ENCODE measurements at places on chromosomes 1 and 21.

DNA sequence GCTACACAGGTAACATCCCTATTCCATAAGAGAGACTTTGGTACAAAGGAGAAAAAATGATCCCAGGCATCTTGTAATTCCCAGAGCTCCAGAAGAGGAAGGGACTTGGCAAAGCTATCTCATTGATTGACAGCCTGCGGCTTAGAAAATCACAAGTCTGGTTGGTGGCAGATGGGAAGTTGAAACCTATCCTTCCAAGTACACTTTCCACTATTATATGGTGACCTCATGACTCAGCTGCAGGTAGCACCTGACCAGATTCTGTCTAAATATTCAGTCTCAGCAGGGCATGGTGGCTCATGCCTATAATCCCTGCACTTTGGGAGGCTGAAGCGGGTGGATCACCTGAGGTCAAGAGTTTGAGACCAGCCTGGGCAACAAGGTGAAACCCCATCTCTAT, 89.9 kb downstream of the TIAM1 start:
- no peak for DNase-seq

- no peak for DNase-seq
These were observed at the start of gene TNN for GRCh38 chr1:175067362-175068106. Gene TNN (plus strand): TSS chr1:175067833. CDS start chr1:175077419, 9,586 bp downstream.

- no peak for DNase-seq
These were observed 20.9 kb downstream of the SLC26A9 start for GRCh38 chr1:205922314-205922713.

- DNase-seq = no peak
These were observed 158.0 kb upstream of the CACYBP start for GRCh38 chr1:174841747-174842146.

- DNase-seq = no peak
These were observed 97.5 kb downstream of the DISC1 start for GRCh38 chr1:231724041-231724440.

DNA sequence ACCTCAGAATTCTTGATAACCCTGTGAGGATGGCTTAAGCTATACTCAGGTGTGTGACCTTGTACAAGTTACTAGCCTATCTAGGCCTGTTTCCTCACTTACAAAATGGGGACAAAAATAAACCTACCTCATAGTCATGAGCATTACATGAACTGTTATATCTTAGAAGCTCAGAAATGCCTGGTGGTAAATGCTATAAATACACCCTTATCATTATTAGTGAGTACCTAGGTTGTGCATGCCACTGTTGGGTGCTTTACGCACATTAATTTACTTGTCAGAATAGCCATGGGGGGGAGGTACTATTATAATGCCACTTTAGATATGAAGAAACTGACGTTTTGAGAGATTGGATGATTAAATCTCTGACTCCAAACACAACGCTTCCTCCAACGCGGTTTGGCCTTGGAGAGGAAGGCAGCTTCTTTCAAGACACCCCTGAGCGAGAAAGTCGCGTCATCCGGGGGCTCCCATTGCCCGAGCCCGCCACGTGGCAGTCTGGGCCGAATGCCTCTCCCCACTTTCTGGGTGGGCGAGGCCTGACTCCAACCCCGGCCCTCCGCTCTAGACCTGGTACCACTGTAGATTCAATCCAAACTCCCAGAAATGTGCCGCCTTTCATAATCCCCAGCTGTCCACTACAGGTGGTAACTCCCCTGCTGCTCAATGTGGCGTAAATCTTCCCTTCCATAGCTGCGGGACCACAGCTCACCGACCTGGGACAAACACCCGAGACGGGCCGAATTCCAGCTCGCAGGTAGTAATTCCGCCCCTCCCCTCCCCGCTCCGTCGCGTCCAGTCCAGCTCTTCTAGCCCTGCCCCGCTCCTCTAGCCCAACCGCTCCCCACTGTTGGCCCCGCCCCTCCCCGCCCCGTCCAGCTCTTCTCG, 771 bp upstream of the RAD54L start:
- DNase-seq = no peak

Measured in body of pancreas (tissue), 4 donors.